Anterior cingulate cortex (tissue), 58 donors: ENCODE measurements at places on chromosomes 3 and 15.
A peak's percentile ranks its signal among the peaks of the same experiment; 100 is the strongest.

- no peak for DNase-seq
Measured at GRCh38 chr3:50194128-50194902, 2.9 kb downstream of the GNAT1 start.

DNA sequence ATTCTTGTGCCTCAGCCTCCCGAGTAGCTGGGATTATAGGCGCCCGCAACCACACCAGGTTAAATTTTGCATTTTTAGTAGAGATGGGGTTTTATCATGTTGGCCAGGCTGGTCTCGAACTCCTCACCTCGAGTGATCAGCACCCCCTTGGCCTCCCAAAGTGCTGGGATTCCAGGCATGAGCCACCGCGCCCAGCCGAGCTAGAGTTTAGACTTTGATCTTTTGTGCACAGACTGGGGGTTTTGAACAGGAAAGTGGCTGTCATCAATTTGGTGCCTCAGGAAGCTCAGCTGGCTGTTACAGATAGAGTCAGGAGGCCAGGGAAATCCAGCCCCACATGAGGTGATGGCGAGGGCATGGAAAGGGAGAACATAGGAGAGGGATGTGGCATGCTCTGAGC, 19.3 kb upstream of the IREB2 start:
- no peak for DNase-seq

- DNase-seq: no peak
Measured at GRCh38 chr3:65676580-65676979, 362.1 kb downstream of the MAGI1 start.

DNA sequence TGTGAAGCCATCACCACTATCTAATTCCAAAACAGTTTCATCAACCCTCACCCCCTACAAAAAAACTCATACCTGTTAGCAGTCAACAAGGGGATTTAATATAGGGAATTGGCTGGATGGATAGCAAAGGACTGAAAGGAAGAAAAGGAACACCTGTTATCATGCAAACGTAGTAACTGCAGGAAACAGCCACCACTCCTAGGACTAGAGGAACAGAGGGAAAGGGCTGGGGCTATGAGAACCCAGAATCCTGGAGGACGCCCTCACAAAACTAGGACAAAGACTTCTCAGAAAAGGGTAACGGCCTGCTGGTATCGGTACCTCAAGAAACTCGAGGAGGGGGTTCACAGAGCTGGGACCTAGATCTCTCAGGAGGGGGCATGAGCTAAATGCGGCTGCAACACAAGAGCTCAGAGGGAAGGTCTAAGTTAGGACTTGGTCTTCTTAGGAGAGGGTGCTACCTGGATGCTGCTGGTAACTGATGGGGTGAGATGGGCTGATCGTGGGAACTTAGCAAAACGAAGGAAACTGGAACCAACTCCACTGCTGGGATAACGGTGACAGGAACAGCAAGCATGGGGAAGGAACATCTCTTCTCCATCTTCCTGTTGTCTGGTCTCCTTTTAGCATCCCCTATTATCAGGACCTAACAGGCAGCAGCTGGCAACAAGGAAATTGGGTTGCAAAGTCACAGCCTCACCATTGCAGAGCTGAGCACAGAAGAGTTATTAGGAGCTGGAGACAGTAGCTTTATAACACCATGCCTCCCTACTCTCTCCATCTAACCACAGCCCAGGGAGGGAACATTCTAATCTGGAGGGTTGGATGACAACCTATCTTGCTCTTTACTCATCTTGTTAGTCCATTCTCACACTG, 147.7 kb downstream of the UACA start:
- no peak for DNase-seq

DNA sequence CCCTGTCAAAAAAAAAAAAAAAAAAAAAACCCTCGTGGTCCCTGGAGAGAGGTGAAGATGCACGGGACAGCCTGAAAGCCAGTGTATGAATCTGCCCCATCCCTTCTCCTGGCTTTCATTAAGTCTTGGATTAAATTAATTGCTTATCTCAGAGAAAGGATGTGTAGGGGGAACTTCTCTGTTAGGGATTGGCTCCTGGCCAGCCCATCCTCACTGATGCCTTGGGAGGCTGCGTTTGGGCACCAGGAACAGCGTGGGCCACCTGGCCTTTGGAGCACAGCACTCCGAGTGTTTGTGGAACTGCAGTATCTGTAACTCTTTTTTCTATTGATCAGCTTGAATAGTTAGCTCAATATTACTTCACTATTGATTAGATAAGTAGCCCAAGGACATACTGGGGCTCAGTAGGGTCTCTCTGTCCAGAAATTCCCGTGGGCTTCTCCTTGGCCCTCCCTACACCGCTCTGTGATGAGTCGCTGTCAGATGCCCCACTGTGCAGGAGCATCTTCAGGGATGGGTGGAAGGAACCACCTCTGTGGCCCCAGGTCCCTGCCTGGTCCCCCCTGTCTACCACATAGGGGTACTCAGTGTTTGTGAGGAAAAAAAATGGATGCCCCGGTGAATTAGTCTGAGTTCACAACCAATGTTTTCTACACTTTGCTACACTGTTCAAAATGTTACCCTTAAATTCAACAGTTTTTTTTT, 2.0 kb downstream of the PXYLP1 start:
- DNase-seq: no peak

- DNase-seq: no peak
Measured at GRCh38 chr3:49712631-49713317, 6.7 kb downstream of the AMIGO3 start.

GRCh38 chr15:100049483-100049882, 292.3 kb downstream of the ADAMTS17 start:
- no peak for DNase-seq

GRCh38 chr3:11236588-11237461, 35.4 kb upstream of the ATG7 start:
- DNase-seq: peak; percentile 3

DNA sequence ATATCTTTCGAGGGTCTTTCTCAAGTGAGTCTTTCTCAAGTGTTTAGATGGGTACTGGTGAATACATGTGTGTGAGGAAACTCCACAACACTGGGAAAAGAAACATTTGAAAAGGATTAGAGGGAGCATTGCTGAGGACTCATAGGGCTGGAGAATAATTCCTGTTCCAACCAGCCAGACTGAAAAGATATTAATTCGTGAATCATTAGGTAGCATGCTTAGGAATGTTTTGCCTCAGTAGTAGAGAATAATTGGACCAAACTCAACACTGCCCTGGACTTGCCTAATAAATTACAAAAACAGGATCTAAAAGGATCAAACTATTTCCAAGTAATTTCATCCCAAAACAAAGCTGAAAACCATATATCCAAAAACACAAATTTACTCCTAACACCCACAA, 17.3 kb downstream of the PP2D1 start:
- no peak for DNase-seq

DNA sequence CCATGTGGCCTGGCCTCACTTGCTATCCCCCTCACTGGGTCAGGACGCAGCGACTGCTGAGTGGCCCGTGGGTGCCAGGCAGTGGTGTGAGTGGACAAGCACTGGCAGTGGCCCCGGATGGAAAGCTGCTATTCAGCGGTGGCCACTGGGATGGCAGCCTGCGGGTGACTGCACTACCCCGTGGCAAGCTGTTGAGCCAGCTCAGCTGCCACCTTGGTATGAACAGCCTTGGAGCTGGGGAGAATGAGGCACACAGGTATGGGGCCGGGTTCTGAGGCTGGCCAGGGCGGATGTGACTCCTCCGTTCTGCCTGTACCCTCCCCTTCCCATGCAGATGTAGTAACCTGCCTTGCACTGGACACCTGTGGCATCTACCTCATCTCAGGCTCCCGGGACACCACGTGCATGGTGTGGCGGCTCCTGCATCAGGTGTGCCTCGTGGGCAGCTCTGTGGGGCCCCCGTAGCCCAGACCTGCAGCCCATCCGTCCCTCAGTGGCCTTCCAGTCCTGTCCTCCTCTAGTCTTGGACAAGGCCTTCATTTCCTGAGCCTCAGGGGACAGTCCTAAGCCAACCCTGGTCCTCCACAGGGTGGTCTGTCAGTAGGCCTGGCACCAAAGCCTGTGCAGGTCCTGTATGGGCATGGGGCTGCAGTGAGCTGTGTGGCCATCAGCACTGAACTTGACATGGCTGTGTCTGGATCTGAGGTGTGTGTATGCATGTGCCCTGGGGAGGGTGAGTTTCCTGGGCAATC, 28.2 kb downstream of the NBEAL2 start:
- DNase-seq: no peak

DNA sequence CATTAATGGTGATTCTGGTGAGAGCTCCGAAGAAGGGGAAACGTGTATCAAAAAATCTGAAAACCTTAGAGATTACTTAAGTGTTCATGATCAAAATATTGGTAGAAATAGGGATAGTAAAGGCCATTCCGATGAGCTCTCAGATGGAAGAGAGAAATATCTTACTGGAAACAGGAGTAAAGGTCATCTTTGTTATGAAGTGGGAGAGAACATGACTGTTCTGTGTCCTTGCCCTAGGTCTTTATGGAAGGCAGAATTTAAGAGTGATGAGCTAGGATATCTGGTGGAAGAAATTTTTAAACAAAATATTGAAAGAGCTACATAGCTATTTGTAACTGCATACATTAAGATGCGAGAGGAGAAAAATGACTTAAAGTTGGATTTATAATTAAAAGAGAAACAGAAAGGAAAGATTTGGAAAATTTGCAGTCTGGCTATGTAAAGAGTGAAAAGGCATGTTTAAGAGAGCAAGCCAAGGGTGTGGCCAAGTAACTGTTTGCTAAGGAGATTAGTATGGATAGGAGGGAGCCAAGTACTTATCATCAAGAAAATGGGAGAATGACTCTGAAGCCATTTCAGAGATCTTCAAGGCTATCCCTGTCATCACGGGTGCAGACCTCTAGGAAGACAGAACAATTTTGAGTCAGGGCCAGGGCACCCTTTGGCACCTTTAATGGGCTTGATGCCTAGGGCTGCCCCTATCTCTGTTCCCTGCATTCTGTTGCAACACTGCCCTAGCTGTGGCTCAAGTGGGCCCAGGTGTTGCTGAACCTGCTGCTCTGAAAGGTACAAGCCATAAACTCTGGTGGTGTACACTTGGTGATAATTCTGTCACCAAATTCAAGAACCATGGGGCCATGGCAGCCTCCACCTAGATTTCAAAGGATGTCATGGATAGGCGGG, 27.3 kb downstream of the SLMAP start:
- no peak for DNase-seq

DNA sequence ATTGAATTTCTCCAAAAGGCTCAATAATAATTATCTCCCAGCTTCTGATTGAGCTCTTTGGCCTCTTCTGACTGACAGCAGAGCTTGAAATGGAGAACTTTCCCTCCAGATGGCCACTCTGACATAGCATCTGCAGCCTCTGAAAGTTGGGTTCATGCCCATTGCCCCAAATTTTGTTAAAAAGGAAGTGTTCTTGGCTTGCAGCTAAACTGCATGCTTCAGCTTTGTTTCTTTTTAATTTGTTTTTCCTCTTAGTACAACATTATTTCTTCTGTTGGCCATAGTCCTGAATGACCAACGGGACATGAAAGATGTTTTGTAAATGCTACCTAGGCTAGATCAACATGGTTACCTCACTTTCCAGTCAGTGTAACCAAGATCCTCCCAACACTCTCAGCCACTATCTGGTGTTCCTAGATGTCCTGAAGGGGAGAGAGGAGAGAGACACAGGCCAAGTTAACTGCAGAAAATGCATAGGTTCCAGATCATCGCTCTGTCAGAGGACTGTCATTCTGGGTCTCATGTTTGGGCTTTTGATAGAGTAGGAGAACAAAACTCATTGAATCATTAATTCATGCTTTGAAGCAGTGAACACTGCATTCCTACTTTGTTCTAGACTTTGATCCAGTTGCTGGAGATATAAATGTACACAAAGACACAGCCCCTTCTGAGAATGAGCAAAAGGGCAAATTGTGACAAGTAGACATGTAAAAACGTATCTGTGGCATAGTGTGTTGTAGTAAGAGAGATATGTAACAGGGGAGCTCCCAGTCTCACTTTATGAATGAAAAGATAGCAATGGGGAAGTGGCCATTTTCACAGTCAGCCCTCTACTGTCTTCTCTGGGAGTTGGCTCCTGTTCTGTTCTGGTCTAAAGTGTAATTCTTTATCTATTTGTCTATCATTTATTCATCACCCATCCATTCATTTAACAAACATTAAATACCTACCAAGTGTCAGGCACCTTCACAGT, 156.2 kb downstream of the ZNF621 start:
- no peak for DNase-seq

DNA sequence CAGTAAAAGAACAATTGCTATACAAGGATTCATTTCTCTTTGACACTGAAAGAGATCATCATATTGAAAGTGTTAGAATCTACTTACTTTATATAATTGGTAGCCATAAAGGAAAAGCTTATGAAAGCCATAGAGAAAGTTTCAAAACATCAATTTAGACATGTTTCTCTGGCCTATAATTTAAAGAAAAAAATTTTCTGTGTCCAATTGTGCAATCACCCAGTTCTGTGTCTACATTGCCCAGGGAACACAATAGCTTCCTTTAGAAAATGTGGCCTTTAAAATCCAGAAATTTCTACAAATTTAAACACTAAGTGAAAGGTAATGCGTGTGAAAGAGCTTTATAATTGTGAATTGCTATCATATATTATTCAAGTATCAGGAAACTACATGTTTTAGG, 259.2 kb downstream of the GBE1 start:
- no peak for DNase-seq
